DMS153 (cell line): ENCODE measurements at places on chromosomes 5 and 9.

DNA sequence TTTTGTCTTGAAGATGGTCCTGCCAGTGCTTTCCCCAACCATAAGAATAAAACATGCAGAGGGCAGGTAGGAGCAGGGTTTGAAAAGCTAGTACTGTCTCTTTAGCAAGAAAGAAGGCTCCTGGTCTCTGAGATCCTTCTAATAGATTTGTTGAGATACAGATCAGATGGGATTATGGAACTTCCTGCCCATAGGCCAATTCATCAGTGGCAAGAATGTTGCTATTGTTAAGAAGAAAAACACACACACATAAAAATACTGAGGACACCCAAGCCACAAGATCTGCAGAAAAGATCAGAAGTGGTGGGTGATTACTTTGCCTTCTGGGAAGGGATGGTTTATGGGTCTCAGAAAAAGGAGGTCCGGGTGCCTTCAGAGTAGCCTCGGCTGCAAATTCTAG lies 59.8 kb downstream of the TNC start:
- no peak for DNase-seq

- no peak for DNase-seq
Observed at GRCh38 chr5:20276061-20276958, 288.3 kb upstream of the CDH18 start.

DNA sequence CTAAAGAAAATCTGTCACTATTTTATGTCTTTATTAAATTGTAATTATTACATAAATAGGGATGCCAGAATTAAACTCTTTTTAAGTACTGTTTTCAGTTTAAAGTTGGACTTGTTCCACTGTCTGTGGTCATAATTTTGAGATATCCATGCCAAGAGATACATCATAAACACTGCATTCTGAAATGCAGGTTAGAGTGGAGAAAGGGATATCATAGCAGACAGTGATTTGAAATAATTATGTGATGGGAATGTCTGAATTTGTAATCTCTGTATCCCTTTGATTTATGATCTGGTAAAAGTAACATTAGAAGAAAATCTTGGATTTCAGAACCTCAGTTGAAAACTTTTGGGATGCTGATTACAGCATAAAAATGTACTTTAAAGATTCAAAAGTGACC lies 222.1 kb downstream of the GOLPH3 start:
- DNase-seq: no peak

GRCh38 chr9:136513191-136513590 lies 30.4 kb upstream of the SEC16A start:
- DNase-seq: no peak

- DNase-seq: no peak
Observed at GRCh38 chr9:132143359-132143758, 18.5 kb upstream of the NTNG2 start.

- peak; percentile 38 for DNase-seq
Observed at GRCh38 chr9:95764533-95765319, 110.8 kb upstream of the ERCC6L2 start.

DNA sequence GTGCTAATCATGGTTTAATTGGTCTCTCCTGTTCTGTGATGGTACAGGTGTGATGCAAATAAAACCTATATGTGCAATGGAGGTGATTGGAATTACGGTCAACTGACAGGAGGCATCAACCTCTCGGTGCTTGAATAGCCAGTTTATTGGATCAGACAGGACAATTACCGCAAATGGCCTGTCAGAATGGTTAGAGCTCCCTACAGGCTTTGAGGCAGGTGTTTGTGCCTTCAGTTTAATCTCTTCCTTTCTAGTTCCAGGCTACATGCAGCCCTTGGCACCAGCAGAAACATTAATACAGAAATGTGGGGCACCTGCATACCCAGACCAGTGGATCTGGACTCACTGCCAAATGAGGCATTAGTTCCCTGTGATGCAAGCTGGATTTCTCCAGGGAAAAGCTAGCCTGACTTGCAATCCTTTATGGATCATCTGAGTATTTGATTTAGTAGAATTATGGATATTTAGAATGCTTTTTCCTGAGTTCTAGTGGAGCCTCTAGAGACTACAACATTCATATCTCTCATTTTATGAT lies 128.6 kb downstream of the MAT2B start:
- no peak for DNase-seq

DNA sequence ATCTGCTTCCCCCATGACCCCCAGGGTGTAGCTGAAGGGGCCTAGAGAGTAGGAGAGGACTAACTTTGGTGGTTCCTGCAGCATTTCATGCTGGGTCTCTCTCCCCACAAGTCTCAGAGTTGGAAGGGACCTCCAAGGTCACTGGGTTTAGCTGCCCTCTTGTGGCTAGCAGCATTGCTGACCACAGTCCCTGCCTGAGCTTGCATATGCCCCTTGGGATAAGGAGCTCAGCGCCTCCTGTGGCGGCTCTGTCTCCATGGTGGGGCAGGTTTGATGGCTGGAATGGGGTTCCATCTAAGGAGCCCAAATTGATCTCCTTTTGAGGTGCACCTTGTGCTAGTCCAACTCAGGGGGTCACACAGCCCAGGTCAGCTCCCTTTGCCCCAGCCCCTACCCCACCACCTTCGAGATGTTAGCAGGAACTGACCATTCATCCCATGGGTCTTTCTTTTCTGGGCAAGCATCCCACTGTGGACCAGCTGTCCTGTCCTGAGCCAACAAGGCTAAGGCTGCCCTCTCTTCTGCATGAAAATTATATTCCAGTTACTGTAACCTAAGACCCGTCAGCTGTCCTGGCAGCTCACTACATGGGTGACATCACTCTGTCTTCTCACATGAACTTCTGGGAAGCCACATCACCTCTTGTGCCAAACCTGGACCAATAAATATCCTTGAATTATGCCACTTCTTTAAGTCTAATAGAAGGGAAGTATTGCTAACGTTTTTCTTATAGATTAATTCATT lies 196.2 kb downstream of the HSPA4 start:
- DNase-seq: no peak

GRCh38 chr5:92907938-92908606 lies 672.9 kb downstream of the NR2F1-AS1 start:
- DNase-seq: no peak

DNA sequence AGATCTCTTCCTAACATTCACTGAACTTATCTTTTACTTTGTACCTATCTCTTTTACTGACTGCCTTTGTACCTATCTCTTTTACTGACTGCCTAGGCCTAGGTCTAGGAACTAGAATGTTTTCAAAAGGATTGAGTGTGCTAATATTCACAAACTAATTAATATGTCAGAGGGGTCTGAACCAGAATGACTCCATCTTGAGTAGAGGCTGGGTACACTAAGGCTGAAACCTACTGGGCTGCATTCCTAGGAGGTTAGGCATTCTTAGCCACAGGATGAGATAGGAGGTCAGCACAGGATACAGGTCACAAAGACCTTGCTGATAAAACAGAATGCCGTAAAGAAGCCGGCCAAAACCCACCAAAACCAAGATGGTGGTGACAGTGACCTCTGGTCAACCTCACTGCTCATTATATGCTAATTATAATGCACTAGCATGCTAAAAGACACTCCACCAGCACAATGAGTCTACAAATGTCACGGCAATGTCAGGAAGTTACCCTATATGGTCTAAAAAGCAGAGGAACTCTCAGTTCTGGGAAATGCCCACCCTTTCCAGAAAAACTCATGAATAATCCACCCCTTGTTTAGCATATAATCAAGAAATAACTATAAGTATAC lies 2.5 kb upstream of the RHOBTB3 start:
- no peak for DNase-seq

- DNase-seq: peak; percentile 5
Observed at GRCh38 chr5:180007582-180007981, 64.0 kb downstream of the RNF130 start.

DNA sequence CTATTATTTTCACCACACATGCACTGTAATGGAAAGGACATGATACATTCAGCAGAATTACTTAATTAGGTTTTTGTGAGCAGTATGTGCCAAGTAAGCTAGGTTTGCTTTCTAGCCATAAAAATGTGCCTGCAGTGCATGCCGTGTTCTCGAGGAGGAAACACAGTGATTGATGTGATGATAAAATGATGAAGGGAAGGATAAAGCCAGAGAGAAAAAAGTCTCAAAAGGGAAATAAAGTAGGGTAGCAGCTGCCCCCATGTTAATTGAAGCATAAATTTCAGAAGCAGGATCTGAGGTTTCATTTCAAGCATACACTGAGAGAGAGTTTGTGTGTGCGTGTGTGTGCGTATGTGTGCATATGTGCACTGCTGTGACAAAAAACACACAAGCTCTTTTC lies 714.2 kb upstream of the C9orf72 start:
- DNase-seq: no peak

- DNase-seq: no peak
Observed at GRCh38 chr9:75120686-75121085, 32.4 kb downstream of the OSTF1 start.

DNA sequence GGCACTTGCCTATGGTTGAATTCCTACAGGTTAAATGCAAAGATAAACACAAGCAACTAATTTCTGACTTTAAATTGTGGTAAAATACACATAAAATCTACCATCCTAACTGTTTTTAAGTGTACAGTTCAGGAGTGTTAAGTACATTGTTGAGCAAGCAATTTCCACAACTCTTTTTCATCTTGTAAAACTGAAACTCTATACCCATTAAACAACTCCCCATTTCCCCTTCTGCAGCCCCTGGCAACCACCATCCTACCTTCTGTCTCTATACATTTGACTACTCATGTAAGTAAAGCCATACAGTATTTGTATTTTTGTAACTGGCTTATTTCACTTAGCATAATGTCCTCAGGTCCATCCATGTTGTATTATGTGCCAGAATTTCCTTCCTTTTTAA lies 38.5 kb upstream of the STX17 start:
- DNase-seq: no peak

DNA sequence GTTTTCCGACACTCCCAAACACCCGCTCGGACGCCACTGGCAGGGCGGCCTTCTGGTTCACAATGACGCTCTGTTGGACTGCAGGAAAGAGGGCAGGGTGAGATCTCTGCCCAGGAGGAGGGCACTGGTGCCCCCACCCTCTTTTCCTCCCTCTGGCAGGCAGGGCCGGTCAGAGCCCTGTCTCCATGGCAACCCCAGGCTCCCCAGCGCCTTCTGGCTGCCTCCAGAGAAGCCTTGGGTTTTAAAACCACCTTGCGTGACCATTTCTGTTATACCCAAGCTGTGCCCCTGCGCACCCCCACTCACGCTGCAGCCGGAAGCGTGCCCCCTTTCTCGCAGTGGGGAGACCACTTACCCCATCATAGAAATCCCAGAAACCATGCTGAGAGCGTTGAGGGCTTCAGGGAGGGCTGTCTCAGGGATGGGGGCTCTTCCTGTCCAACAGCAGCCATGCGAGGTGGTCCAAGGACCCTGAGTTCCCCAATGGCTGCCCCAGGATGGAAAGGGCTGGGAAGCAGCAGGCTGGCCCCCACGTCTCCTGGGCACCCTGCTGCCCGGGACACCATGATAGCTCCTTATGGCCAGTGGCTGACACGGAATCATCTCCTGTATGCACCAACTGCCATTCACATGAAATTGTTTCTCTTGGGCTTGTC lies 7.3 kb downstream of the C9orf50 start:
- no peak for DNase-seq

DNA sequence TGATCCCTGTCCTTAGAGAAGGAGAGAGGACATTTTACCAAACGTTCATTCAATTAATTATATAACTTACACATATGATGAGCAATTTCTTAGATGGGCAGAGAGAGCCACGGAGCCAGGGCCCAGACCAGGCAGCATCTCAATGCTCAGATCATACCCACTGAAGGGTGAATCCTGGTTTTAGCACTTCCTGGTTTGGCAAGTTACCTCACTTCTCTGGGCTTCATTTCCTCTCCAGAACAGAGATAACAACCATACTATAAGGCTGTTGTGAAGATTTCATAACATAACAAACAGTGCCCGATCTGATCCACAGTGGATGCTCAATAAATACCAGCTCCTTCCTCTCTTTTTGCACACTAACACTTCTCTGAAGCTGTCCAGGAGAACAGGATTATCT lies 271.1 kb downstream of the DENND1A start:
- no peak for DNase-seq

DNA sequence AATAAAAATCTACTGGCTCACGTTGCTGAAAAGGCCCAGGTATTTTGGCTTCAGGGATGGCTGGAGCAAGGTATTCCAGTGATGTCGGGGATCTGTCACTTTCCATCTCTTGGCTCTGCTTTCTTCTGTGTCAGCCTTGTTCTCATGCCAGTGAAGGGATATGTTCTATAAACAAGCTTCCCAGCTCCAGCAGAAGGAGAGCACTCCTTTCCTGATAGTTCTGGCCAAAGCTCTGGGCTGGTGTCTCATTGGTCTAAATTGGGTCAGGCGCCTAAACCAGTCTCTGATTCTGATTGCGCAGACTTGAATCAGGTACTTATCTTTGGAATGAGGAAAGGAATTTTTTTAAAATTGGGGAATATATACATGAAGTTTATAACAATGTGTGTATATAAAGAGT lies 5.1 kb downstream of the SNX30 start:
- no peak for DNase-seq

DNA sequence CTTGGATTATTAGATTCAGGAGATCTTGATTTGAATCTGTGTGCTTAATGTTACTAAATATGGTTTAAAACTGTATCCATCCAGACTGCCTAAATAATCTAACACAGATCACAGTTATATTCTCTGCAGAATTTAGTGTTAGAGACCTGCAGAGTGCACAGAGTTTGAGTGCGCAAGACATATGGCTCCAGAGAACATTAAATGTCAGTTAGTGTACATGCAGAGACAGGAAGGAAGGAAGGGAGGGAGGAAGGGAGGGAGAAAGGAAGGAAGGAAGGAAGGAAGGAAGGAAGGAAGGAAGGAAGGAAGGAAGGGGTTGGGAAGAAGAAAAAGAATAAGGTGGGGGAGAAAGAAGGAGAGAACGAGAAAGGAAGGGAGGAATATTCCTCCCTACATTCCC lies 210.0 kb upstream of the COX7C start:
- no peak for DNase-seq

DNA sequence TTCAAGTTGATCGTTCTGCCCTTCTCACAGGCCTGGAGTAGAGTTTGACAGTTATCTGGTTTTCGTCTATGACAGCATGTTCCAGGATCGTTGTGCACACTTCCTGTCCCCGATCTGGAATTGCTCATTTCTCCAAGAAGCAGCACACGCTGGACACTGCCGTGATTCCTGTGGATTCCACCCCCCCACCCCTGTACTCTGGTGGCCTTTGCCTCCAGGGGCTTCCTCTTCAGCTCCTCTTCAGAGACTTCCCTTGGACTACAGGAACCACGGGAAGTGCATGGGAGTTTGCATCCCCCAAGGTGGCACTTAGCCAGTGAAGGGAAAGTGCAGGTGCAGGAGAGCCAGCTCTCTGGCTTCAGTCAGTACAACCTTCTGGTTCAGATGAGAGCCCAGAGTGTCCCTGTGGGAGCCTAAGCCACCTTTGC lies 160.7 kb downstream of the CACNA1B start:
- DNase-seq: no peak

DNA sequence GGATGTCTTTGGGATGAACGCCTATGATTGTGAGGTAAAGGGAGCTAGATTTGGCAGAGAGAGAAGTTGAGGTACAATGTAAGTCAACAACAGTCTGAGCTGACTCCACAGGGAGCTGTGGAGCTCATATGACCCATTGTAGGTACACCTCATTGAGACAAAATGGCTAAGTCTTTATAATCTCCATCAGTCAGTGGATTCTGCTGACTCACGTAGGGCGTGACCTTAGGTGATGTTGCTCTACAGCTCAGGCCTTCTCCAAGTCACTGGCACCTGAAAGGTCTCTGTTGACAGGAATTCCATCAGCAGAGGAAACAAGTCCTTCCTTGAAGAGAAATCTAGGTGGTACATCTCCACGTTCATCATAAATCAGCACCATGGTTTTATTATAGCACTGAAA lies 118.2 kb upstream of the PRR16 start:
- DNase-seq: no peak
